ENCODE measurements at places on chromosomes 4 and X. TPM values are rescaled to one million over a fixed set of nuclear protein-coding genes. Genes with fewer than 3 reads are reported as not detected.

DNA sequence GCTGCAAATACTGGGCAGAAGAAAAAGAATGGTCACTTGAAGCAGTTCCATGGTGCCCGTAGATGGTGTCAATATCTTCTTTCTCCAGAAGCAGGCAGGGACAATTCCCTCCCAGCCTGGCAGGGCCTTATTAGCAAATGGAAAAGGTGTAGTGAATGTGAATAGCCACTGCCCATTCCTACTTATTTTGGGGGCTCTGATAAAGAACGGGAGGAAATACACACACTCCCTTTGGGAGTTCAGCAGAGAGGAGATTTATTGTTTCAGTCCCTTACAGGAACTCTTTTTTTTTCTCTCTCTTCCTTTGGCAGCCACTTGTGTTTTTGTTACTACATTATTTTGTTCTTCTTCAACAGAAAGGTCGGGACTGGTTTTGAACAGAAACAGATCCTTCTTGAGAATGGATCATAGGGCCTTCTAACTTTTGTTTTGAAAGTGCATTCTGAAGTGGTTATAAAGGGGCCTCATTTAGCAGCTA lies at the start of gene EMCN:
TSS of gene EMCN (minus strand) at position 159 of the 478 bp plus-strand sequence. CDS start at position 51, 108 bp downstream.
- no peak within 1 kb of the TSS for H3K4me3 ChIP-seq
- no peak for DNase-seq
- H3K27me3 ChIP-seq = no peaks in the 10 kb centered on the region

GRCh38 chrX:940691-941090 lies 271.8 kb downstream of the CRLF2 start:
- no peak overlapping the region for H3K27ac ChIP-seq
- H3K4me3 ChIP-seq = no peak overlapping the region
- peaks cover 48% of the 10 kb centered on the region for H3K27me3 ChIP-seq

DNA sequence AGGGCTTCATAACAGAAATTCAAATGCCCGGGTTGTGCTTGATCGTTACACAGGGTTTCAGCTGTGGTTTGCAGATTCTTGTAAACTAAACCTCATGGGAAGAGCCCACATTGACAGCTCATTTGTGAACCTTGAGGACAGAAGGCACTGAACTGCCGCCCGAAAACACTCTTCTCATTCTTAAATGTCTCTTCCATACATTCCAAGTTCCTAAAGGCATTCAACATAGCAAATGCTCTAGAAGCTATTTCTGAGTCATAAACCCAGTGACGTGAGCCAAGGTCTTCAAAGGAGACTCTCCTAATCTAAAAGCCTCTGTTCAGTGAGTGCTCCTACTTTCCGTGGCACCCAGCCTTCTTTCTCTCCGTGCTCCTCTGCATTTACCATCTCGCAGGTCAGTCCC lies 737.8 kb upstream of the FRG1 start:
- H3K27me3 ChIP-seq = peaks cover 5% of the 10 kb centered on the region
- H3K36me3 ChIP-seq = no peaks in the 10 kb centered on the region

DNA sequence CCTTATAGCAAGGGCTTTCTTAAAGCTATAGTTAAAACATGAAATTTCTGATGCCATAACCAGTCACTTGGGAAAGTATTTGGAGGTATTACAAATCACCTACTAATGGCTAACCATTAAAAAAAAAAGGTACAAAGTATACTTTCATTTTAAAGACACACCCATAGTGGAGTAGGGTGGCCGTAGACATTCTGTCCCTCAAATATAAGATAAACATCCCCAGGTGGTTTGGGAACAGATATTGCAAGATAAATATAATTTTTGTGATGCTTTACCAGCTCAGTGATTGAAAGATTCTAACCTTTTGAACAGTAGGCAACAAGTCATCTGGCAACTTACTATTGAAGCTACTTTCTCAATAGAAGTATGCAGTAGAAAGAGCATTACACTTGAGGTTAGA lies 6.2 kb upstream of the FAT1 start:
- no peak overlapping the region for H3K4me3 ChIP-seq
- peaks cover 24% of the 10 kb centered on the region for H3K27me3 ChIP-seq
- DNase-seq = no peak
- no peaks in the 10 kb centered on the region for H3K36me3 ChIP-seq
- no peak overlapping the region for H3K27ac ChIP-seq

Gene FGD1
- 34.0 TPM for total RNA-seq

Gene GUCY1B1
- 6.7 TPM for total RNA-seq

Gene IL13RA1
- total RNA-seq = 10.2 TPM

DNA sequence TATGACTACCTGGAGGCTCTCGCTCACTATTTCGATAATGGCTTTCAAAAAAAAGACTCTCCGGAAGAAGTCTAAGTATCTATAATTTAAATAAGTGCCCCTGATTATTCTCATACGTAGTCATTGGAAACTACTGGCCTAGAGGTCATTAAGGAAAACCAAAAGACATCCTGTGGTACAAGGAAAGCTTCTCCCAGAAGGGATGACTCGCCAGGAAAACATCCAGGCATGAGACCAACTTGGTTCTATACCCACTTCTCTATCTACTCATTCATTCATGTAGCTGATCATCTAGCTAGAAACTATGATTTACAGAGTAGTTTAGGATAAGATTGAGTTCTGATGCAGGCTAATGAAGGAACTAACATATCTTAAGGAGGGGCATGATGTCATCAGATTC lies 37.7 kb downstream of the SOX3 start:
- peaks cover 5% of the 10 kb centered on the region for H3K4me1 ChIP-seq
- no peaks in the 10 kb centered on the region for H3K36me3 ChIP-seq
- H3K27me3 ChIP-seq = no peaks in the 10 kb centered on the region

GRCh38 chrX:71815121-71815905 lies 52.2 kb downstream of the CXorf49B start:
- no peak overlapping the region for H3K4me3 ChIP-seq
- H3K36me3 ChIP-seq = no peaks in the 10 kb centered on the region
- DNase-seq = no peak
- H3K27ac ChIP-seq = peak overlapping the region; percentile 62

DNA sequence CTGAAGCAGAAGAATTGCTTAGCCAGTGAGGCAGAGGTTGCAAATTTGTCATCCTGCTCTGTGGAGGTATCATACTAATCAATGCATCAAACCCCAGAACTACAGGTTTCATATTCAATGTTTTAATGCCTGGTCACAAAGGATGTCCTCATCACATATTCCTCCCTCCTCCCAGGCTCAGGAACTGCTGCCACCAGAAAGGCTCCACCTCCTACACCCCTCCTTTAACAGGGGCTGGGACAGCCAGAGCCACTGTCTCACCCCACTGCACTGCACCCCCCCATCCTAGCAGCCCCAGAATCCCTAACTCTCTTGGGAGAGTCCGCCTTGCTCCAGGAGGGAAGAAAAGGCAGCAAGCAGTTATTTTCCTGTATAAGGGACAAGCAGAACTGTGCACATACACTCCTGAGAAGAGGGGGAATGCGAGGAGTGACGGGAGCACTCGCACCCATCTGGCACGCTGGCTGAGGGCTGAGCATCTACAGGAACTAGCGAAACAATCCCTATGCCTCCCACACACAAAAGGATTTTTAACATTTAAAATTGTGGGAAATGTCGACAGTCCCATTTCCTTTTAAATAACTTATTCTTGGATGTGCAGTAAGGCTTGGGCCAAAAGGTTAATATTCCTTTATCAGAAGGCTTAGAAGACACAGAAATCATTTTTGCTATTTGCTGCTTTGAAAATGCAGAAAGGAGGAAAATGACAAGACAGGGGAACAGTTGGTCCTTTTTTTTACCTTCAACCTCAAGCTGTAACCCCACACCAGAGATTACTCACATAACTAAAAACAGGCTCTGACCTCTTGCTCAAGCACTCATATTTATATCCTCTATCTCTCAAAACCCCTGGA lies 27.8 kb downstream of the CD99L2 start:
- no peaks in the 10 kb centered on the region for H3K27me3 ChIP-seq
- DNase-seq = no peak
- no peak overlapping the region for H3K4me3 ChIP-seq
- H3K36me3 ChIP-seq = peaks cover 9% of the 10 kb centered on the region
- H3K4me1 ChIP-seq = peaks cover 21% of the 10 kb centered on the region

DNA sequence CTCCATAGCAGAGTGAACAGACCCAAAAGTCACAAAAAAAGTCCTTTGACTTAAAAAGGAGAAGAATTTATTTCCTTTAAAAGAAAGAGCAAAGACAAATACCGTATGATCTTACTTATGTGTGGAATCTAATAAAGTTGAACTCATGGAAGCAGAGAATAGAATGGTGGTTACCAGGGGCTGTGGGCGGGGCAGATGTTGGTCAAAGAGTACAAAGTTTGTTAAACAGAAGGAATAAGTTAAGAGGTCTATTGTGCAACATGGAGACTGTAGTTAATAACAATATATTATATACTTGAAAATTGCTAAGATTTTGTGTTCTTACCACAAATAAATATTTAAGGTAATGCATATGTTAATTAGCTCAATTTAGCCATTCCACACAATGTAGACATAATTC lies 173.3 kb upstream of the S100G start:
- no peaks in the 10 kb centered on the region for H3K27me3 ChIP-seq
- H3K27ac ChIP-seq = no peak overlapping the region
- no peaks in the 10 kb centered on the region for H3K36me3 ChIP-seq

DNA sequence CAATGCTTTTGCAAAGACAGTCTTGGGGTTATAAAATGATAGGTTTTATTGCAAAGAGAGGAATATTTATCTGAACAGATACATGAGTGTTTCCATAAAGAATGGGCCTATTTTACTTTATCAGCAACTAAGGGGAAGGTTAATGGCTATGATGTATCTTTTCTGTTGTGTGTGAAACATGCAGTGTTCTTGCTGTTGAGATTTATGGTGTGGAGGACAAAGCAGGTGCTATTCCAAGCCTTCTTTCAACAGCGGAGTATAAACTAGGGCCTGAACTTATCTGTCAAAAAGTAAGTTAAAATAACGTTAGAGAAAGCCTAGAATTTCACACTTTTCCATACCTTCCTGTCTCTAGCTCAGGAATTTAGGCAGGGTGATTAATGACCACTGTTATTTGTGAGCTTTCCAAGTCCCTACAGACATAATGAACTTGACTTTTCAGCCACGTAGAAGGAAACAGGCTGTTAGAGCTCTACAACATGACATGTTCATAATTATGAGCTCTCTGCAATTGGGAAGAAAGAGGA lies 411.4 kb downstream of the IL1RAPL1 start:
- H3K4me1 ChIP-seq = peaks cover 13% of the 10 kb centered on the region
- DNase-seq = no peak
- H3K36me3 ChIP-seq = no peaks in the 10 kb centered on the region
- no peaks in the 10 kb centered on the region for H3K27me3 ChIP-seq
- H3K4me3 ChIP-seq = no peak overlapping the region
- no peak overlapping the region for H3K27ac ChIP-seq

- H3K36me3 ChIP-seq = peaks cover 29% of the 10 kb centered on the region
- H3K27me3 ChIP-seq = no peaks in the 10 kb centered on the region
- no peak for DNase-seq
- peak overlapping the region; percentile 45 for H3K27ac ChIP-seq
- H3K4me1 ChIP-seq = no peaks in the 10 kb centered on the region
- no peak overlapping the region for H3K4me3 ChIP-seq
These were observed 33.2 kb upstream of the ARMCX4 start for GRCh38 chrX:101452056-101452455.

DNA sequence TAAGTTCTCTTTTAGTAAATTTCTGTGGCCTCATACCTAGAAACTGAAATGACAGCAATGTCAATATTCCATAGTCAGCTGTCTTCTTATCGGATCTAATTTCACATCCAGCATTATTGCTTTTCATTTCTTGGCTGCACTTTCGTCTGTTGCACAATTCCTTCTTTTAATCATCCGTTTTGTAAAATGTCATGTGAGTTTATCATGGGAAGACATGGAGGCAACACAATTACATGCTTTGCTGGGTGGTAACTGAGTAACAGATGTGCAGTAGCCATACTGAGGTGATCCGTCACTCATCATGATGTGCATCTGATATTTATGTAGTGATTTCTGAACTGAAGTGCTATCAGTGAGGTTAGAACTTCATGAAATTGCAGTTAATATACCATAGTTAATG lies 68.3 kb upstream of the SLC7A11 start:
- no peak overlapping the region for H3K4me3 ChIP-seq
- no peak for DNase-seq
- H3K27me3 ChIP-seq = no peaks in the 10 kb centered on the region
- H3K27ac ChIP-seq = no peak overlapping the region
- no peaks in the 10 kb centered on the region for H3K36me3 ChIP-seq
- H3K4me1 ChIP-seq = peaks cover 16% of the 10 kb centered on the region

All from neural crest cell (in vitro differentiated cells).